ENCODE measurements at places on chromosomes 12 and 14. TPM values are rescaled to one million over a fixed set of nuclear protein-coding genes. Genes with fewer than 3 reads are reported as not detected.

Gene KLRG1
- 0.26 TPM for total RNA-seq

Gene GATC
- 16.3 TPM for total RNA-seq

Gene CD163
- not detected for total RNA-seq

Gene KRT83
- not detected for total RNA-seq

Gene REC8
- total RNA-seq, result 15.1 TPM

Gene PMCH
- not detected for total RNA-seq

Gene MMP19
- 20.8 TPM for total RNA-seq

Gene GNB3
- total RNA-seq, result 0.35 TPM

Gene NCKAP5L
- 36.8 TPM for total RNA-seq

Gene RIPK3
- total RNA-seq, result 0.35 TPM

Gene SPTB
- under 0.01 TPM for total RNA-seq

Gene CLEC1B
- total RNA-seq, result not detected

Gene GALNT9
- 8.3 TPM for total RNA-seq

Gene SOX5
- 0.70 TPM for total RNA-seq

Gene TEX52
- not detected for total RNA-seq

Gene NAV3
- 38.4 TPM for total RNA-seq

Gene POTEM
- total RNA-seq, result not detected
